ENCODE measurements at places on chromosomes 12 and 14.

DNA sequence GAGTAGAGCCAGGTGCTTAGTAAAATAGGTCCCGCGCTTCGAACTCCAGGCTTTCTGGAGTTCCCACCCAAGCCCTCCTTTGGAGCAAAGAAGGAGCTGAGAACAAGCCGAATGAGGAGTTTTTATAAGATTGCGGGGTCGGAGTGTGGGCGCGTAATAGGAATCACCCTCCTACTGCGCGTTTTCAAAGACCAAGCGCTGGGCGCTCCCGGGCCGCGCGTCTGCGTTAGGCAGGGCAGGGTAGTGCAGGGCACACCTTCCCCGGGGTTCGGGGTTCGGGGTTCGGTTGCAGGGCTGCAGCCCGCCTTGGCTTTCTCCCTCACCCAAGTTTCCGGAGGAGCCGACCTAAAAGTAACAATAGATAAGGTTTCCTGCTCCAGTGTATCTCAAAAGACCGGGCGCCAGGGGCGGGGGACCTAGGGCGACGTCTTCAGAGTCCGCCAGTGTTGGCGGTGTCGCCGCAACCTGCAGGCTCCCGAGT, 3.6 kb downstream of the SSTR1 start:
- no peak for DNase-seq

- DNase-seq = no peak
These were observed 6.5 kb downstream of the JAG2 start for GRCh38 chr14:105161964-105162668.

GRCh38 chr12:43312991-43313505, 239.0 kb downstream of the ADAMTS20 start:
- no peak for DNase-seq

DNA sequence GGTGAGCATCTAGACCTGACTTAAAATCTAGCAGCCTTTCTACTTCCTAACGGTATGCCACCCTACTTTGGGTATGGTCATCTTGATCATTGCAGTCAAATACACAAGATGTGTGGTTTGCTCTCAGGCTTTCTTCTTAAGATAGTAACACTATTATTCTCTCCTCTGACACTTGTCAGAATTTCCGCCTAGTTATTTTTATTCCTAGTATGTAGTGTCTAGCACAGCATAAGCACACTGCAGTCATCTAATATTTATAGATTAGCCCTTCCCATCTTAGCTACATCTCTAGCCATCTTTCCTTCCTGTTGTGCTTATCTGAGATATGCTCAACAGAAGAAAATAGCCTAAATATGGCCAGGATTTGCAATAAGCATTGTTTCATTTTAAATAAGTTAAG, 180.1 kb downstream of the C12orf50 start:
- no peak for DNase-seq

DNA sequence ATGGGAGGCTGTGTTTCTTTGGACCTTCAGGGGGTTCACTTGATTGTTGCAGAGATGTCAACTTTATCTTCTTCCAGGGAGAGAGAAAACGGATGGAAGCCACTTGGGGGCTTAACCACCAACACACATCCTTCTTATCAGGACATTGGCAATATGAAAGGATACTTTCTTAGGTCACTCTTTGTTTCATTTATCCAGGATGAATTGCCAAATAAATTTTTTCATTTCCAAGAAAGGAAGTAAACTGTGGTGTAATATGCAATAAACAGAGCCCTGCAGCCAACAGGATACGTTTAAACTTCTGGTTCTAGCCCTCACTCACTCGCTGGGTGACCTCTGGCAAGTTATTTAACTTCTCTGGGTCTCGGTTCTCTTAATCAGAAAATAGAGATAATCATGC, 77.8 kb downstream of the CCDC60 start:
- DNase-seq = no peak

DNA sequence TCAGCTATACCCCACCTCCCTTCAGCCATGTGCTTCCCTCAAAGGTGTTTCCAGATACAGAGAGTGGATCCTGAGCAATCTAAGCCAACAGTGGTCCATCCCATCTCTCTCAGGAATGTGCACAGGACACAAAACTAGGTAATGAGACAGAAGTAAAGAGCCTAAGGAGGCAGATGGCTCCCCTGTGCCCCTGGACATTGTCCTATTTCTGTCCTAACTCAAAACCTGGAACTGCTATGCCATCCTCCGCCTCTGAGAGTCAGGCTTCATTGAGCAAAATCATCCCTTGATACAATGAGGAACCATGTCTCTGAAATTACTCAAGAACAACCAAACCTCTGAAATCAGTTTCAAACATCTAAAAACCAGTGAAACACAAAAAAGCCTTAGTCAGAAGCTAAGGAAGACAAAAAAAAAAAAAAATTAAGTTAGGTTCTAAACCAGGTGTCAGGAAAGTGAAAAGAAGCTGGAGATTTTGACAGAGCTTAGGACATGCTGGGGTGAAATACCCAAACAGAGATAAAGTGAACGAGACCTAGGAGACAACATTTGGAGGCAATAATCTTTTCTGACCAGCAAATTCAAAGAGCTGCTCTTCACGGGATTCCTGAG, 200.3 kb upstream of the PLEKHG7 start:
- no peak for DNase-seq

DNA sequence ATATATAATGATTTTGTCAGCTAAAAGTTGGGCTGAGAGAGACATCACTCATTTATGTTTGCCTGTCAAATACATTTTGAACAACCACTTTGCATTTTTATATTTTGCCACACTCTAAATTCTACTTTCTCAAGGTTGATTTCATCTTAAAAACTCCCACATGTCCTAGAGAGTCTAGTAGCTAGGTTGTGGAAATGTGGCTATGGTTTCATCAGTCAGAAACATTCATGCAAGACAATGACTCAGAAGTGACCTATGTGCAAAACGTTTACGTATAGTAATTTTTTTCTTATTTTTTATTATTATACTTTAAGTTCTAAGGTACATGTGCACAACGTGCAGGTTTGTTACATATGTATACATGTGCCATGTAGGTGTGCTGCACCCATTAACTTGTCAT, 27.4 kb upstream of the PRKD1 start:
- DNase-seq = no peak

DNA sequence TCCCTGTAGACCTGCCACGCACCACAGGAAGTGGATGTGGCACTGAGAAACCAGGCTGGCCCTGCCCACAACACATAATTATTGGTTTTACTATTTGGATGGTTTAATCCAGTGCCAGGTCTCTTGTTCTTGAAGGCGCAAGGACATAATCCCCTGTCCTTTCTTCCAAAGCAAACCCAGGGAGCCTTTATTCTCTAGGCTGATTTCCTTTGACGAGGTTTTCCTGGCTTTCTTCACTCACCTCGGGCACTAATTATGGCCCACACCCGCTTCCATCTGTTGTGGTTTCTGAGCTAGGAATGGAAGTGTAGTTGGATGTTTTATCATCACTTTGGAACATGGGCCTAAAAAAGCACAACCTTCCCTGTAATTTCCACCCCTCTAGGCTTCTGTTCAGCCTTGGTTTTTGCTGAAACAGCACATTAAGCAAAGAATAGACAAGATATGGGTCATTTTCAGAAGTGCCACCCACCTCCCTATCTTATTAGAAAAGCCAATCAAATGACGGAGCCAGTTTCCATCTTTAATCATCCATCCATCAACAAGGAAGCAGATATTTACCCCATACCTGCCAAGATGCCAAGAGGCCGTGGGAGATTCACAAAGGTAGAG, 73.9 kb downstream of the PPP1R36 start:
- no peak for DNase-seq
